CD4-positive, alpha-beta T cell treated with Interleukin-6 for 4 hours (primary cell): ENCODE measurements at places on chromosomes 7 and 10.

DNA sequence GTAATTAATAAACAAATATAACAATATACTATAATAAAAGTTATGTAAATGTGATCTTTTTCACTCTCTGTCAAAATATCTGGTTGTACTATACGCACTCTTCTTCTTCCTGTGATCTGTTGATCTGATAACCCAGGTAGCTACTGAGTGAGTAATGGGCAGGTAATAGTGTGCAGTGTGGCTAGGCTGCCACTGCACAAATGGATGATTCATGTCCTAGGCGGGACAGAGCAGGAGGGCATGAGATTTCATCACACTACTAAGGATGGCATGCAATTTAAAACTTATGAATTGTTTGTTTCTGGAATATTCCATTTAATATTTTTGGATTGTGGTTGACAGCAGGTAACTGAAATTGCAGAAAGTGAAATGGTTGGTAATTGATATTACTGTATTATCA, 44.5 kb downstream of the TAS2R16 start:
- no peak for DNase-seq

- no peak for DNase-seq
These were observed 219.5 kb downstream of the GLI3 start for GRCh38 chr7:42017349-42017986.

DNA sequence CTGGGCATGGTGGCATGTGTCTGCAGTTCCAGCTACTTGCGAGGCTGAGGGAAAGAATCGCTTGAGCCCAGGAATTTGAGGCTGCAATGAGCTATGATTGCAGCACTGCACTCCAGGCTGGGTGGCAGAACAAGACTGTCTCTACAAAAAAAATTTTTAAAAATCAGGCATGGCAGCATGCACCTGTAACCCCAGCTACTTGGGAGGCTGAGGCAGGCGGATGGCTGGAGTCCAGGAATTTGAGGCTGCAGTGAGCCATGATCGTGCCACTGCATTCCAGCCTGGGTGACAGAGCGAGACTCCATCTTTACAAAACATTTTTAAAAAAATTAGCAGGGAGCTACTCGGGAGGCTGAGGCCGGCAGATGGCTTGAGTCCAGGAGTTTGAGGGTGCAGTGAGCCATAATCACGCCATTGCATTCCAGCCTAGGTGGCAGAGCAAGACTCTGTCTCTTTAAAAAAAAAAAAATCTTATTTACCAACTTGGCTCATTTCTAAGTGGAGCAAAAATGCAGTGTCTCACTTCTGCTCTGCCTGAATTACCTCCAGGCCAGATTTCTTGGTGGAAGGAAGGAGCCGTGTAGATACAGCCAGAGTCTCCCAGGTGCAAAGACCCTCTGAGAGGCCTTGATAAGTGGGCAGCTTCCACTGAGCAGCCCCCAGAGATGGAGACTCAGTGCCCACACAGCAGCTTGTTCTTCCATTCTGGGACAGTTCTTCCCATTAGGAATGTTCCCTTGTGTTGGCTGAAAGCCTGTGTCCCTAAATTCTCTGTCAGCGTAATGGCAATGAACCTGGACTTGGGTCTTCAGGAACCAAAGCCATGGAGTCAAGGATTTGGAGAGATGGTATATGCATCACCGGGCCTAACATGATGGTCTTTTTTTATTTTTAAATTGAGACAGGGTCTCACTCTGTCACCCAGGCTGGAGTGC, 30.0 kb downstream of the GTF2IRD1 start:
- DNase-seq, result no peak

DNA sequence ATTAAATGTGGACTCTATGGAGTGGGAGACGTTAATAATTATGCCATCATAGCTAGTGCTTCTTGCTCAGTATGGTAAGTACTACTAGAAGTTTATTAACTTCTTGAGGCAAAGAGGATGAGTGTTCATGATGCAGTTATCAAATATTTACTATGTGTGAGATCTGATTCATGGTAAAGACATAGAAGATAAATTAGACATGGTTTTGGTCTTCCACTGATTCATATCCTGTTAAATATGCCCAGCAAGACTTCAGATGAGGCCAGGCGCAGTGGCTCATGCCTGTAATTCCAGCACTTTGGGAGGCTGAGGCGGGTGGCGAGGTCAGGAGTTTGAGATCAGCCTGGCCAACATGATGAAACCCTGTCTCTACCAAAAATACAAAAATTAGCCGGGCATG, 547.1 kb upstream of the ANKRD30A start:
- DNase-seq, result no peak

- DNase-seq, result no peak
These were observed 1340.9 kb downstream of the XPNPEP1 start for GRCh38 chr10:108582387-108582786.

DNA sequence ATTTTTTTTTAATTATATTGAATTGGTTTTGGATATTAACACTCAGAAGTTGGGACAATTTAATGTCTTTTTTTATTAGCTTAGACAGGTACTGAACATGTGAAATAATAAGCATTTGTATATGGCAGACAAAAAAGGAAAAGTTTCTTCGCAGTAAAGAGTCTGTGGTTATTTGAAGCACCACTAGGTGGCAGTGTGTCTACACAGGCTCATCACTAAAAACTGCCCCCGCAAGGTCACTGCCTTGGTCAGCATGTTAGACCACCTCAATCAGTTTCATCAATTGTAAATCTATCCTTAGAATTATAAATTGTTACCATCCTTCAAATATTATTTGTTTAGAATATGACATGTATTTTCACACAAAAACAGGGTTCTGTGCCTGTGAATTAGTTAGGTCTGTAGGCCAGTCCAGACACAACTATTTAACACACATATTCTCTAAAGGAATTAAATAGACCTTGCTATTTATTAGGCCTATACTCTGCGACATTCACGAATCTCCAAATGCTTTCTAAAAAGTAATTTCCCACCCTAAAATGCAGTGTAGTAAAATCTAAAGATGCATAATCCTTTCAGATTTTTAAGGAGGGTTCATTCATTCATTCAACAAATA, 17.0 kb downstream of the PNLIPRP3 start:
- DNase-seq, result no peak

- DNase-seq, result no peak
These were observed 122.4 kb downstream of the CTTNBP2 start for GRCh38 chr7:117750612-117751563.

DNA sequence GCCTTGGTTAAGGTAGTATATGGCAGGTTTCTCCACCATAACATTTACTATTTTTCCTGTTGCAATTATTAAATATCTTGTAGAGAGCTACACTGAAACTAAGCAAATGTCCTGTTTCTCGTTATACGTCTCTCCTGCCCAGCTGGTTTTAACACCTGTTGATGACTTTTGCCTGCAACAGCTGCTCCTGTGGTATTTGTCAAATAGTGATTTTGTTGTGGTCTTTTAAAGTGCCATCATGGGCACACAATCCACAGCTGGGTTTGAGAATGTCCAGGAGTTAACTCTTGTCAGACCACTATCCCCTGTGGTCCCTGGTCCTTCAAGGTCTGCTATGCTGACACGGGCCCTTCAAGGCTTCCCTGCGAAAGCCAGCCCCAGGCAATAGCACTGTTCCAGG, 24.9 kb upstream of the SEC61G start:
- no peak for DNase-seq

DNA sequence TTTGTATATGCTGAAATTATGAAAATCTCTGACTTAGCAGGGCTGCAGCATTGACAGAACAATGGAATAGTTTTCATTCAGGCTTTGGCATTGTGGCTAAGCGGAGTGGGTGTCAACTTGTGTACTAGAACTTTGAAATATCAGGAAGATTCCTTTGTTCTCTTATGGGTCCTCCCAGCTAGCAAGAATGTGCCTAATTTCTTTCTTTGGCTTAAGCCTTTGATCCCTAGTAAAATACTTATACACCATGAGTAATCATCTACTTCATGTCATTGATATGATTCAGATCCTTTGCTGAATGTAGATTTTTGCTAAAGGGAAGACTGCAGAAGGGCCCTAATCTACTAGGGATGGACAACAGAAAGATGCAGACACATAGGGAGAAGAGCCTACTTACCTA, 6.2 kb downstream of the AVL9 start:
- no peak for DNase-seq

DNA sequence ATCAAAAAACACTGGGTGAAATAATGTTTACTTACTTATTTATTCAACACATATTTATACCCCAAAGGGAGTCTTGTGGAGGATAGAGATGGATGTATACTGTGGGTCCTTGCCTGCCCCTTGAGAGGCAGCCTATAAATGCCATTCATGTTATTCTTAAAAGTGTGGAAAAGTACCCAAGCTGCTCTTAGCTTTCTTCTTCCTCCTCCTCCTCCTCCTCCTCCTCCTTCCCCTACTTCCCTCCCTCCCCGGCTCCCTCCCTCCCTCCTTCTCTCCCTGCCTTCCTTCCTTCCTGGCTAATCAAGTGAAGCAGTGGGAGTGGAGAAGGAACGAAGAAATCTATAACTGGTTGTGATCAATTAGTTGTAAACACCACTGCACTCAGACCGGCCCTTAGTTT, 21.2 kb upstream of the IGF2BP3 start:
- no peak for DNase-seq

GRCh38 chr10:96043033-96043892, at the start of gene CCNJ:
CCNJ (plus strand) TSS chr10:96043583; CDS start chr10:96044394, 811 bp downstream.
- peak; percentile 82 for DNase-seq

GRCh38 chr10:103856797-103857170, 1.4 kb upstream of the SH3PXD2A start:
- no peak for DNase-seq

- no peak for DNase-seq
These were observed 264.0 kb downstream of the TCERG1L start for GRCh38 chr10:131047501-131047900.

DNA sequence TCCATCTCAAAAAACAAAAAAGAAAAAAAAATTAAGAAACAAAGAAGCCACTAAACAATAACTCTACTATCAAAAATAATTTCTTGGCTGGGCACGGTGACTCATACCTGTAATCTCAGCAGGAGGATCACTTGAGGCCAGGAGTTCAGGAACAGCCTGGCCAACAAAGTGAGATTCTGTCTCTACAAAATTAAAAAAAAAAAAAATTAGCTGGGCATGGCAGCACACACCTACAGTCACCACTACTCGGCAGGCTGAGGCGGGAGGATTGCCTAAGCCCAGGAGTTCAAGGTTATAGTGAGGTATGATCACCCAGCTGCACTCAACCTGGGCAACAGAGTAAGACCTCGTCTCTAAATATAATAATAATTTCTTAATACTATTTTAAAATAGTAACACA, 69.0 kb downstream of the PARD3 start:
- DNase-seq, result no peak

GRCh38 chr7:23468526-23469149, 1.7 kb downstream of the IGF2BP3 start:
- DNase-seq, result no peak

- no peak for DNase-seq
These were observed 1.1 kb downstream of the IL2RA start for GRCh38 chr10:6061056-6061455.

GRCh38 chr10:73577788-73578187, 13.4 kb downstream of the USP54 start:
- no peak for DNase-seq

DNA sequence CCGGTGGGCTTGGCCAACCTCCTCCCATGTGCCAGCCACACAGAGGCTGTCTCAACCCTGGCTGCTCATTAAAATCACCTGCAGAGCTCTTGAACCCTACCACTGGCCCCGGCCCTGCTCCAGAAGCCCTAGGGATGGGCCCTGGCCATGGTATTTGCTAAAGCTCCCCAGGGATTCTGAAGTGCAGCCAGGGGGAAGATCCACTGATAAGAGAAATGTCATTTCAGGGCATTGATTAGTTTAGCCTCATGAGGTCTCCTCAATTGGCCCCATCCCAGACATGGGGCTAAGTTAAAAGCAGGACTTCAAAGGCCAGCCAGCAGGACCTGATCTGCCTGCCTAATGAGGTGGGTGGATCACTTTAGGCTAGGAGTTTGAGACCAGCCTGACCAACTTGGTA, 65.2 kb downstream of the ABRAXAS2 start:
- DNase-seq, result no peak

DNA sequence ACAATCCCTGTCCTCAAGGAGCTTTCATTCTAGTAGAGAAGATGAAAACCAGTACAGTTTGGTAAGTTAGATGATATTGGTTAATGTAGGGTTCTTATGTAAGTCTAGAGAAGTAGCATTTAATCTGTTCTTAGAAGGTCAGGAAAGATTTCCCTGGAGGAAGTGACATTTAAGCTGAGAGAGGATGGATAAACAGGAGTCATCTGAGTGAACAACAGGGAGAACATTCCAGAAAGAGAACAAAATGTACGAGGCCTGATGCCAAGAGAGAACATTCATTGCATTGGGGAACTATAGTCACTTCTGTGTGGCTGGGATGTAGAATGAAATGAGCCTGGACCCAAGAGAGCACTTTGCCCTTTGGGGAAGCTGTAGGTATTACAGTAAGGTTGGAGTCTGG, 88.0 kb downstream of the CFTR start:
- DNase-seq, result no peak

- no peak for DNase-seq
These were observed 37.8 kb downstream of the HERPUD2 start for GRCh38 chr7:35657125-35657524.

DNA sequence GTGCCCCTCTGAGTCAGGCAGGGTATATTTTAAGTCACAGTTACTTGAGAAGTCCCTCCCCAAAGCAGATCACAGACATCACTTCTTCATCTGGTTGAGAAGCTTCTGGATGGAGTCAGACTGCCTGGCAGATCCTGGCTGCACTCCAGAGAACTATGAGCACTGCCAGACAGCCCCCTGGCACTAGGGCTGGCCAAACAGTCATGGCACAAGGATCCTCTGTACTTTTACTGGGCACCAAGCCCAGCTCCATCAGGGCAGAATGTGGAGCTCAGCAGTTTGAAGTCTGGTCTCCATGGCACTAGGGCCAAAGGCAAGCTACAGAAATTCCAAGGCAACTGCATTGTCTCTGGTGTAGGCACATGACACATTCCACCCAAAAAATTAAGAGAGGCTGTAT, 162.1 kb downstream of the NRG3 start:
- DNase-seq, result no peak

GRCh38 chr7:114104035-114104434, 185.2 kb upstream of the PPP1R3A start:
- DNase-seq, result no peak

DNA sequence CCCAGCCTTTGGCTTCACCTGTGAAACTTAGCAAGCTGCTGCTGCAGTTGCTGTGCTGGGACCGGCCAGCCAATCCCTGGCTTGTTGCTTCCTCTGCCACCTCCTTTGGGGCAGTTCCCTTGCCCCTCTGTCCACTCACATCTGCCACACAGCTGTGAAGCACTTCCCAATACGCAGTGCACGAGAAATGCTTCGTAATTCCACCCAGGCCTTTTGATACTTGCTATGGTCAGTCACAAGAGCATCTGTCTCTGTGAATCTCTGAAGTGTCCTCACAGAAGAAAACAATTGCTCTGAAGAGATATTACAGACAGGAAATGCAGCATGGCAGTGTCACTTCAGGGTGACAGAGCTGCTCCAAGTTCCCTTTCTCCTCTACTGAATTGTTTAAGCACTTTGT, 208.5 kb downstream of the PTEN start:
- DNase-seq, result no peak

- DNase-seq, result no peak
These were observed 211.8 kb downstream of the FRMD4A start for GRCh38 chr10:14118953-14119352.
